ENCODE measurements at places on chromosomes 11 and 22. TPM values are rescaled to one million over a fixed set of nuclear protein-coding genes. Genes with fewer than 3 reads are reported as not detected.

- no peak for DNase-seq
These were observed 42.4 kb upstream of the WEE1 start for GRCh38 chr11:9530901-9531625.

Gene NAALAD2
- total RNA-seq: 3.9 TPM

DNA sequence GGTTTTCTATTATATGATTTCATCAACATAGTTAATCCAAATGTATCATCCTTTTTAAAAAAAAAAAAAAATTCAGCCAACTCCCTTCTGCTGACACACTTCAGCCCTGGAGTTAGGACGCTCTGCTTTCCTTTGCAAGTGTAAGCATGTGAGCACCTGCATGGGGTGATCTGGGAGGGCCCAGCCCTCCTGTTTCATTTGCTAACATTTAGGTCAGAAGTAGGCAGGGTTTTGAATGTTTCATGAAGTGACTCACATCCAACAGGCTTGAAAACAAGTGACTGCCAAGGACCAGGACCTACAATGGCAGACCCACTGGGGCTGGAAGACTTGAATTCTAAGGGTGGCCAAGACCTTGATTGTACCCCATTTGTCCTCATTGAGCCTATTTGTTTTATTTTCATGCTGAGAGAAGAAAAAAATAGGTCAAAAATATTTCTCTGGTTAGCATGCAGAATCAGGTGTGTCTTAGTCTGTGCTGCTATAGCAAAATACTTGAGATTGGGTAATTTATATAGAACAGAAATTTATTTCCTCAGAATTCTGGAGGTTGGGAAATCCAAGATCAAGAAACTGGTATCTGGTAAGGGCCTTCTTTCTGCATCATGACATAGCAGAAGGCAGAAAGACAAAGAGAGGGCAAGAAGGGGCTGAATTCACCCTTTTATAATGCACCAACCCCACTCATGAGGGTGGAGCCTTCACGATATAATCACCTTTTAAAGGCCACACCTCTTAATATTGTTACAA lies 137.6 kb downstream of the CD44 start:
- no peak for DNase-seq

GRCh38 chr11:72012897-72013721 lies 14.4 kb downstream of the IL18BP start:
- no peak for DNase-seq

- no peak for DNase-seq
These were observed 168.1 kb downstream of the BARX2 start for GRCh38 chr11:129543515-129544290.

All from osteocyte (in vitro differentiated cells).